Fibroblast of skin of back (primary cell): ENCODE measurements at places on chromosomes 16 and 17.

GRCh38 chr17:17682293-17682736 is 1.1 kb downstream of the RAI1 start:
- DNase-seq, result no peak

DNA sequence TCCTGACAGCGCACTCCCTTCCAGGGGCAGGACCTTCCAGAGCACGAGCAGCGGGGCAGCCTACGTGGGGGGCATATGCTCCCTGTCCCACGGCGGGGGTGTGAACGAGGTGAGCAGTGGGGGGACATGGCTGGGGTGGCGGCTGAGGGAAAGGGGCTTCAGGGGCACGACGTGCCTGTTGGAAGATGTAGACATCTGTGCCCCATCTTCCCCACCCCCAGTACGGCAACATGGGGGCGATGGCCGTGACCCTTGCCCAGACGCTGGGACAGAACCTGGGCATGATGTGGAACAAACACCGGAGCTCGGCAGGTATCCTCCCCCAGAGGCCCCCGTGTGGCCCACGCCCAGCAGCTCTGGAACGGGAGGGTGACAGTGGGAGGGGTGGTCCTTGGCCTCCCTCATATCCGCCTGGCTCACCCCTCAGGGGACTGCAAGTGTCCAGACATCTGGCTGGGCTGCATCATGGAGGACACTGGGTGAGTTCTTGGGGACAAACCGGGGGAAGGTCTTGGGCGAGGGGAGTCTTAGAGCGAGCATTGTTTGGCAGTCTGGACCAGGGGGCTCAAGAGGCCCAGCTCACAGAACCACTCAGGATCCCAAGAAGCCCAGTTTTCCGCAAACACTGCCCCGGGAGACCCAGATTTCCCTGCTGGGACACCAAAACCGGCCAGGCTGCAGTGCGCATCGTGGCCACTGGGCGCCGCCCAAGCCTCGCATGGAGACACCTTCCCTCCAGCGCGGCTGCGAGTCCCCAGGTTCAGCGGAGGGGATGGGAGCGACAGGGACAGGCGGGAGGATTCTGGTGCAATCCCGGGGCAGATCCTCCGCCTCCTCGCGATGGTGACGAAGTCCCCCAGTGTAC is 15.7 kb downstream of the ADAM11 start:
- peak; percentile 77 for DNase-seq

- DNase-seq, result no peak
Measured at GRCh38 chr17:74512624-74513091, 18.6 kb downstream of the CD300LB start.

DNA sequence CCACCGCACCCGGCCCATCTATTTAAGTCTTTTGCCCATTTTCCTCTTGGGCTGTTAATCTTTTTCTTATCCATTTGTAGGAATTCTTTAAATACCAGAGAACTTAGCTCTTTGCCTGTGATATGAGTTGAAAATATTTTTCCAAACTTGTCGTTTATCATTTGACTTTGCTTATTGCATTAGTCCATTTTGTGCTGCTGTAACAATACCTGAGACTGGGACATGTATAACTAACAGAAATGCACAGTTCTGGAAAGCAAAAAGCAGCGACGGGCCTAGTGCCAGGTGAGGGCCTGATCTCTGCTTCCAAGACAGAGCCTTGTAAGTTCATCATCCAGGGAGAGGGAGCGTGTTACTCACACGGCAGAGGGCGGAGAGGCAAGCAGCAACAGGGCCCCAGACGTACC is 25.6 kb upstream of the BHLHA9 start:
- DNase-seq, result no peak

GRCh38 chr16:66924527-66925321 is 611 bp downstream of the RRAD start:
- DNase-seq, result no peak
